Activated T-cell treated with anti-CD3 and anti-CD28 coated beads, Interleukin-2, amount 50 U/mL, for 48 hours (primary cell): ENCODE measurements at places on chromosomes 7 and 10.

GRCh38 chr7:150753239-150753638 is 16.0 kb downstream of the GIMAP5 start:
- DNase-seq = no peak

DNA sequence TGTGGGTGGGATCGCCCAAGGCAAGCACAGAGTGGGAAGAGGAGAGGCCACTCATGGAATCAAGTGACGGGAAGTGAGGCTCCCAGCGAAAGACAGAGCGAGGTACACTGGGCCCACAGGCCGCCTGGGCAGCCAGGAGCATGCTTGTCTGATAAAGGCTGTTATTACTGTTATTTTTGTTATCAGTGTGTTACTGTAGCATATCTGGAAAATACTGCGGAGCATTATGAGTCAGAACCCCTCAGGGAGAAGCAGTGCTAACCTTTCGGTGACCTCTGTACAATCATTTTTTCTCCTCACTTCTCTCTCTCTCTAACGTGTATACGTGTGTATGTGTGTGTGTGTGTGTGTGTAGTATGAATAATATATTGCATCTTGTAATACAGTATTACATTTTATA is 3.8 kb upstream of the TCERG1L start:
- DNase-seq = no peak

- no peak for DNase-seq
Observed at GRCh38 chr7:50710441-50711154, 72.1 kb downstream of the GRB10 start.

- DNase-seq = no peak
Observed at GRCh38 chr10:28788762-28789161, 111.4 kb downstream of the BAMBI start.

DNA sequence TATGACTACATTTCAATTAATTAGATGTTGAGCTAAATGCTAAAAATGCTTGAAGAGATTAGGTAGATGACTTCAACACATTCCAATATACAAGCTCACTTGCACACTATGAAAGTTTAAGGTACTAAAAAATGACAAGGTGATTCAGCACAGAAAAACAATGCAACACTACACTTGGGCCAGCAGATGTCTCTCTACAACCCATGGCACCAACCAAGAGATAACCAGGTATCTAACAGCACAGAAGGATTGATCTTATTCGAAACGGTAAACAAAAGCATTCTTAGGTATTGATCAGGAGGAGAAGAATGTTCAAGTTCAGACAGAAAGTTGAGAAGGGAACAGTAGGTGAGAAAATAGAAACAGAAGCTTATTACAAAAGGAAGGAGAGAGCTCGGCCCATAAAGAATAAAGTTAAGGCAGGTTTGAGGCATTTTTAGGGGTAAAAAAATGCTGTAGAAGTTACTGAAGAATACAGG is 248.2 kb upstream of the KLF14 start:
- DNase-seq = no peak
